ENCODE measurements at places on chromosomes 5 and 9.

GRCh38 chr5:174344335-174344734 lies 298.8 kb downstream of the NSG2 start:
- DNase-seq: no peak

DNA sequence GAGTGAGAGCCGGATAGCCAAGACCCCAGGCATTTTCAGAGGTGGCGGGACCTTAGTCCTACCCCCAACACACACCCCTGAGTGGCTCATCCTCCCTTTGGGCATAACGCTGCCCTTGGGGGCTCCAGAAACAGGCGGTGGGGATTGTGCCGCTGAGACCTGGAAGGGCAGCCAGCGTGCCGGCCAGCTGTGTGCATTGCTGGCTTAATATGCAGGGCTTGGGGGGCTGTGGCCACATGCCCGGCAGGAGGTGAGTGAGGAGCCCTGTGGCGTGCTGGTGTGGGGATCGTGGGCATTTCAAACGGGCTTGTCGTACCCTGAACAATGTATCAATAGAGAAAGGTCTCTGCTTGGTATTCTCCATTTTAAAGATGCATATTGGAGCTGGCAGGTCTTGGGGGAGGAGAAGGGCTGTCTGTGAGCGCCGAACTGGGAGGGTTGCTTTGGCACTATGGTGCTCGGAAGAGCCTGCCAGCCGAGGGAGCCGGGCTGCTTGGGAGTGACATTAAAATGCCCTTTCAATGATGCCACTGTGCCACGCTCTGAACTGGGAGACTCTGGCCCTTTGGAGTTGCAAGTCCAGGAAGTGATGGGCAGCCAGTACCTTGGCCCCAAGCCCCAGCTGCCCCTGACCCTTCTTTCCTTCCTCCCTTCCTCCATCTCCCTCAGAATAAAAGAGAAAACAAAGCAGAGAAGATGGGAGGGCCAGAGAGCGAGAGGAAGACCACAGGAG lies 11.2 kb upstream of the OLFM1 start:
- no peak for DNase-seq

DNA sequence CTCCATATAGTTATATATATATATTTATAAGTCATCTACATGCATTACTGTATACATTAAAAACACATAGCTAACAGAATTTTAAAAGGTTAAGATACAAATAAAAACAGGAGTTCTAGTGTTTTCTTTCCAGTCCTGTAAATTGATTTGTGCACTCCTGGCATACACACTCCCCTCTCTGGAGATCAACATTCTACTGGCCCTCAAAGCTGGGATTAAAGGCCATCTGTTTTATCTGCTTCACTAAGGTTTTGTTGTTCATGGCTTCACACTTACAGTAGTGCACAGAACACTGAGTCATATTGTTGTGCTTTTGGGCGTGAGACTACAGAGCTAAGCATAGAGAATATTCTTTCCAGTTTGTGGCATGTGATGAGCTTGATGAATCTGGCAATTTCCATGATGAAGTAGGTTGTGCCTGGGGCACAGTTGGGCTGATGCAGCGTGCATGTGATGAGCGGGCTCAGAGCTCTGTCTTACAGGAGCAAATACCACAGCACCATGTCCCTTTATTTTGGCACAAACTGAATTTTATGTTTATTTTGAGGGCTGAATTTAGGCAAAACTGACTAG lies 98.2 kb downstream of the TAF11L14 start:
- DNase-seq: no peak

DNA sequence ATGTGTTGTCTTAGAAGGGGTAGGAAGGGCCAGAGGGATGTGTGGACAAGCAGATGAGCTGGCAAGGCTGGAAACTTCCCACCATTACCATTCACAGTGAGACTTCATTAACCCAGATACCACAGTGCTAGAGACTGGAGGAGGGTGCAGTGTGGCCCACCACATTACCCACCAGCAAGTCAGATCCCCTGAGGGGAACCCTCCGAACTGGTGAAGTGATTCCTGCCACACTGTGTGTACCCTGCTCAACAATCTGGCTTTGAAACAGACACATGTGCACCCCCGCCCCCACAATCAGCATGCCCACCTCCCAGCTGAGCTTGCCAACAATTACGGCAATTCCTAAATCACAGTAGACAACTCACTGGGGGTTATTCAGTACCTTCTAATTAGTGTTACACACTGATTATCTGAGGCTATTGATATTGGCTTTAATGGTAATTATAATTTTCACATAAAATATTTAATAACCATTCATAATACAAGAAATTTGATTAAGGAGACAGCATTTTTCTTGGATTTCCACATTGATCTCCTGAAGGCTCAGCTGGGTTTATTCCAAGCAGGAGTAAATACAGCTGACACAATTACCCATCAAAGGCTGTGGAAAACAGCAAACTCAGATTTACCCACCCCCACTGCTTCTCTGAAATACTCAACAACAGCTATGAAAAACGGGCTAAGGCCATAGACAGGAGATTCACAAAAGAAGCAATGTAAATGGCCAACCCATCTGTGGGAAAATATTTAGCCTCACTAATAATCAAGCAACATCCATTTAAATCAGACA lies 169.3 kb upstream of the FSTL4 start:
- no peak for DNase-seq

DNA sequence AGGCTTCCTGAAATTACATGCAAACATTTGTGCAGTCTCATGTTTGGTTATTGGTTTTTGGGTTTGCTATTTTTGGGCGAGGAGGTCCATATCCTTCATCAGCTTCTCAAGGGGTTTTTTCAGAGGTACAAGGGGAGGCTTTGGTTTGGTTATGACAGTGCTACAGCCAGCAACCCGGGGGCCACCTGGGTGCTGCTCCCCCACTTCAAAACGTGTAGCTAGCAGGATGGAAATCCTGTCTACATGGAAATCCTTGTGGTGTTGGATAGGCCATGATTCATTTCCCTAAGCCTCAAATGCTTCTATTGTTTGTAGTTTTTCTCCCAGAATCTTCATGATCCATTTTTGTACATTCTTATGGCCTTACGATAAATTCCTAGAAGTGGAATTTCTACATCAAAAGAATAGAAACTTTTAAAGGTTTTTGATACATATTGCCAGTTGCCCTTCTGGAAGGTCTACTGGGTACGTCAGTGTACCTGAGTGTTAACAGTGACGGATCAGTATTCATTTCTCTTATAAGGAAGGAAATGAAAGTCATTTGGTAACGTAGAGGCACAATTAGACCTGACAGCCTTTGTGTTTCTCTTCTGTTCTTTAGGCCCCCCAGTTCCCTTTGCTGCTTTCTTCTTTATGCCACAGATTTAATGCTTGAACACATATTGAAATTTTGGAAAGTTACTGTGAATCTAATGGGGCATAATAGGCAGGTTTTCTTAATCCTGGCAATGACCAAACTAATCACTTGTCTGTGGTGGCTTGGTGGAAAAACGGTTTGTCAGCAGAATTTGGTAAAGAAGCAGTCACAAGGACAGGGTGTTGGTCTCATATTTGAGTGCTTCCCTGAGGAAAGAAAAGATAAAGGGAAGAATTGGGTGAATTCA lies 69.7 kb upstream of the ABL1 start:
- DNase-seq: peak; percentile 56

DNA sequence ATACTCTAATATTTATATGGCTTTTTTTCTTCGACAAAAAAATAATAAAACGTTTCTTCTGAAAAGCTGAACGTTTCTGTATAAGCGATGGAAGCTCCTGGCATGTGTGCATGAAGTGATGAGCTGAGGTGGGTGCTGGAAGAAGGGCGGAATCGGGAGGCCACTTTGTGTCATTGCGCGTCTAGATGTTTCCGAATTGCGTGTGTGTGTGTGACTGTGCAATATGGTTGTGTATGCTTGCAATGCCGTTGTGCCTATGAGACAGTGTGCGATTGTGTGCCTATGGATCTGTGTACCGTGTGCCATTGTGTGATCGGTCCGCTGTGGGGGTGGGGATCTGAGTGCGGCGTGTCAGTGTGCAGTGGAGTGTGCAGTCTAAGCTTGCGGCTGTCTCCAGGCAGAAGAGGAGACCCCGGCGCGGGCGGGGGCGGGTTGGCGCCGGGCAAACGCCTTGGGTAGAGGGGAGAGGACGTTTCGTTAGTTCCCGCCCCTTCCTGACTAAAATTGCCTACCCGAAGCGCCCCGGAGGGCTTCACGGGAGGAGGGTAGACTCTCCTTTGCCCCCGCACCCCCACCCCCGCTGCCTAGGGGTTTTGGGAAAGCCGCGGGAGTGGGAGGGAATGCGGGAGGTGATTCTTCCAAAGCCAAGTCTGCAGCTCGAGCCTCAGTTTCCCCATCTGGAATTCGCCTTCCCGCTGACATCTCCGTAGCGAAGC lies 24.2 kb downstream of the PCDHGC5 start:
- DNase-seq: peak; percentile 33

GRCh38 chr5:111447822-111448221 lies 64.5 kb downstream of the STARD4 start:
- DNase-seq: no peak

GRCh38 chr9:37920471-37921167 lies 16.7 kb upstream of the SLC25A51 start:
- DNase-seq: peak; percentile 19

GRCh38 chr5:111699976-111700375 lies 57.0 kb downstream of the NREP start:
- no peak for DNase-seq

GRCh38 chr5:1633605-1634336 lies 110.0 kb upstream of the LPCAT1 start:
- peak; percentile 85 for DNase-seq

DNA sequence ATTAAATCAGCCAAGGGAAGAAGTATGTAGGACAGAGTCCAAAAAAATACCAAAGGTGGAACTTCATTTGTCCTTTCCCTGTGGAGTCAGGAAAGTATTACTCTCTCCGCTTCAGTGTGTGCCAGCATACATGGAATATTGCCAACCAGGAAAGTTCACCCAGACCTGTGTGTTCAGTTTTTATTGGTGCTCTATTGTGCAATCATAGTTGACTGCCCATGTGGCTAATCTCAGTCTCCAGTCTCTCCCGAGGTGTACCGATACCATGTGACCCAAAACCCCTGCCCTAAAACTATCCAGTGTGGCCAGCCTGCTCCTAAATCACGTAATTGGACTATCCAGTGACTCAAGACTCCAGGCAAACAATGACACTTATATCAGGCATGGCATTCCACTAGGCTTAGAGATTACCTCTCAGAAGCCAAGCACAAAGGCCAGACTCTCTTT lies 38.8 kb downstream of the NFX1 start:
- no peak for DNase-seq

DNA sequence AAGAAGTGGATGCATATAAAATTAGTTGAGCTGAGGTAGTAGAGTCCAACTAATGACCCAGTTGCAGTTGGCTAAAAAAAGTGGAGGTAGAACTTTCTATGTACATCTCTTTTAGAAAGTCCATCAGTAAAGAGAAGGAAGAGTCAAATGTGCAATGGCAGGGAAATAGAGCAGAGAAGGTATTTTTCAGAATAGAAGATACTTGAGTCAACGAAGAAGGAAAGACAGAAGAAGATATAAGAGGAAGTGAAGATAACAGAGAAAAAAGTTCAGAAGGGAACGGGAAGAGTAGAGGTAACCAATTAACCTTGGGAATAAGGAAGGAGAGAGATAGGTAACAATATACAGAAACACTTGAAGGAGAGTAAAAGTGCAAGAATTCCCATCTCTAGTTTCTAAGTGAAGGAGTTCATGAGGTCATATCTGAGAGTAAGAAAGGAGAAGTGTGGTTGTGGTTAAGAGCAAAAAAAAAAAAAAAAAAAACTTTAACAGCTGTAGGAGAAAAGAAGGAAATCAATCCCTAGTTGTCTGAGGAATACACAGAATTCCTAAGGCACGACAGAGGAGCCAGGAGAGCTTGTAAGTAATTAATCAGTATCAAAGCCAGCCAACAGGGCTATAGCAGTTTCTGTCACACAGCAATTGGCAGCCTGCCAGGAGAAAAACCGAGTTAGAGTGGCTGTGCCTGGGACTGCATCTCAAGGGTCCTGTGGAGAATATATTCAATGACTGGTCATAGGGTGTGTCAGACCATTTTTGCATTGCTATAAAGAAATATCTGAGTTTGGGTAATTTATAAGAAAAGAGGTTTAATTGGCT lies 61.0 kb downstream of the ARL15 start:
- DNase-seq: no peak

DNA sequence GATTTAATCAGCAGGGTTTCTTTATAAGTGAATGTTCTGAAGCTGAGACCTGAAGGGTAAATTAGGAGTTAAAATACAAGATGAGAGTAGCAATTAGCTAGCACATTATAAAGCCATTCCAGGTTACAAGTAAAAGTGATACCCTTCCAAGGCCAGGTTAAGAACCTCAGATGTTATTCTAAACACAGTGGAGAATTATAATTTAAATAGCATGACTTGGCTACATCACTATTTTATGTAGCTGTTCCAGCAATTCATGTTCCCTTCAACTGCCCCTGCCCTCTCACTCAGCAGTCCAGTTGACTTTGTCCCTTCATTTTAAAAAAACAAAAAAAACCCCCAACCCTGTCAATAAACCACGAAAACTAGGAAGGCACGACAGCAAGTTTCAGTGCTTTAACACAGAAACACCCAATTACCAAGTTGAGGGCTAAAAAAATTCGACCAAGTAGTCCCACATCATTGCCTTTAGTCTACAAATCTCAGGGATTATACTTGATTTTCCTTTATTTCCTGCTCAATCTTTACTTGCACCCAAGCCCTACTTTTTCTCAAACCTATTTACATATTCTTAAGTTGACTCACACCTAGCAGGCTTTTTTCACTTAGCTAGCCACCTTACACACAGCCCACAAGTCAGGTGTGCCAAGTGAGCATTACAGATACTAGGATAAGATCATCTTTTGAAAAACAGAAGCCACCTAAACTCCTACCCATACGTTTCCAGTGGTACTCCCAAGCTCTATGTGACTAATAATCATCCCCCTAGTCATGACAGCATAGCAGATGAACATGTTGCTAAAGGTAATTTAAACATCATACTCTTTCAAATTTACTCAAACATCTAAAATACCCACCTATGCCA lies 3.4 kb downstream of the RPL37 start:
- DNase-seq: peak; percentile 60

DNA sequence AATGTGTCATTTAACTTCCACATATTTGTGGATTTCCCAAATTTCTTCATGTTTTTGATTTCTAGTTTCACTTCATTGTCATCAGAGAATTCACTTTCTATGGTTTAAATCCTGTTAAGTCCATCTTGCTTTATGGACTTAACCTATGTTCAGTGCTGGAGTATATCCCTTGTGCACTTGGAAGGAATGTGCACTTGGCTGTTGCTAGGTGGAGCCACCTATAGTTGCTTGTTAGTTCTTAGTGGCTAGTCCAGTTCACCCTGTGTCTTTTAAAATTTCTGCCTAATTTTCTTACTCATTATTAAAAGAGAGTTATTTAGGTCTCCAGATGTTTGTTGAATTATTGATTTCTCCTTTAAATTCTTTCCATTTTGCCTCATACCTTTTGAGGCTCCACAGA lies 1472.5 kb upstream of the CDH6 start:
- DNase-seq: no peak

DNA sequence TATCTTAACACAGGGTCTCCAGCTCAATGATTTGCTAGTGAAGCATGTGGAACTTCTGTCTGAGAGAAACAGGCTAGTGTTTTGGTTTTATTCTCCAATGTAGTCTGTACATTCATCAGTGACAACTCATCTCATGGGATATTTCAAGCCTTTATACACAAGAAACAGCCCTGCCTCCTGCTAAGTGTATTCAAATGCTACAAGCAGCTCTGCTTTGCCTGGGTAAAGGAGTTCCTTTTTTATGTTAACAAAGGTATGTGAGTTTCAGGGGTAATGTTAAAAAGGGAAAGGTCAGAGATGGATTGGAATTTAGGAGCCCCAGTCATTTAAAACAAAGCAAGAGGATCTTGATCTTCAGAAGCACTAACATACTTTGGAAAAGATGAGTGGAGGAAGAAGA lies 498.7 kb downstream of the ISL1 start:
- DNase-seq: no peak

Measured in activated CD4-positive, alpha-beta T cell treated with anti-CD3 and anti-CD28 coated beads, Interleukin-2, amount 50 U/mL, for 16 hours (primary cell).